A549 treated with Mapracorat at 1 μM for 4 hours (cell line): ENCODE measurements at places on chromosomes 2 and 18. TPM values are rescaled to one million over a fixed set of nuclear protein-coding genes. Genes with fewer than 3 reads are reported as not detected.

Gene RBKS
- total RNA-seq = 6.7 to 9.2 TPM (median 8.3 TPM) in 5 replicates

Gene REEP1
- total RNA-seq = 0.88 to 1.3 TPM (median 1.2 TPM) in 5 replicates

Gene EPHA4
- 0.53 to 1.5 TPM (median 0.75 TPM) in 5 replicates for total RNA-seq

Gene TDRD15
- not detected in 5 replicates for total RNA-seq

Gene LYPD1
- total RNA-seq = 14.4 to 19.1 TPM (median 15.2 TPM) in 5 replicates

Gene DYSF
- total RNA-seq = 0.50 to 1.0 TPM (median 0.78 TPM) in 5 replicates
